Skeletal muscle cell (primary cell): ENCODE measurements at places on chromosomes 13 and 19.

DNA sequence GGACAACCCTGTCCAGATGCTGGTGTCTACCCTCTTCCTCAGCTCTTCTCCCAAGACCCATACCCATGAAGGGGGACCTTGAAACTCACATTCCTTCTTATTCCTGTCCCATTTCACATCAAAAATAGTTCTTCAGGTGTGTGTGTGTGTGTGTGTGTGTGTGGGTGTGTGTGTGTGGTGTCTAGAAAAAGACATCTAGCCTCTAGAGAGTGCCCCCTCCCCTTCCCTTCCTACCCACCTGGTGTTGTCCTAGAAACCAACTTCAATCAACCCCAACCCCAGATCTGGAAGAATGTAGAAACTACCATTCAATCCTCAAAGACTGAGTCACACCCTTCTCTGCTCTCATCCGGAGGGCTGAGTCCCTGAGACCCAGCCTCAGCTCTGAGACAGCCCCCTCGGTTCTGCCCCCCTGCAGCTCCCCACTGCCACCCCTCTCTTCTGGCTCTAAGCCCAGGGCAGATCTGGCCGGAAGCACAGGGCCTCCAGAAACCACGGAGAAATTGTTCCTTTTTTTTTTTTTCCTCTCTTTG, 3.5 kb downstream of the KCNN4 start:
- no peak for DNase-seq

- no peak for DNase-seq
Measured at GRCh38 chr19:45785097-45785496, 2.8 kb upstream of the DMPK start.

DNA sequence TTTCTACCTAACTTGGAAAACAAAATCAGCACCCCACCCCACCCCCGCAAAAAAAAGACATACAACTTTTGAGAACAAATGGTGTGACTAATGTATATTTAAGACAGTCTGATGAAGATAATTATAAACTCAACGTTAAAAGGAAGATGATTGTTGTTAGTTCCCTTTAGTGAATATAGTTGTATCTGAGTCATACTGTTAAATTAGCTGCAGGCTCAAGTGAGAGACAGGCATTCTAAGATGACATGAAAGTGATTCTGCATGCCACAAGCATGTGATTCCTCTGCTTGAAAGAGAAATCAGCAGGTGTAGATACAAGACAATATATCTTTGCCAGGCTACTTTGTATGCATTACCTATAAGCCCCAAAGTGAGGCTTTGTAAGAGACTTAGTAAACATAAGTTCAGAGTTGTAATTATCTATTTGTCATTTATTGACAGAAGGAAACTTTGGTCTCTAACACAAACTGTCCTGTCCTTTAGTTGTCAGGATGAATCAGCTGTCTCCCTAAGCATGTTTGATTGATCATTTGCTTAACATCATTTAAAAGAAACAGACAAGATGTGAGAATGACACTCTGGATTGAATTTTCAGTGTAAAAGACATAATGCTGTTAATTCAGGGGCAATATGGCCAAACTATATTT, 319.4 kb upstream of the HTR2A start:
- no peak for DNase-seq

DNA sequence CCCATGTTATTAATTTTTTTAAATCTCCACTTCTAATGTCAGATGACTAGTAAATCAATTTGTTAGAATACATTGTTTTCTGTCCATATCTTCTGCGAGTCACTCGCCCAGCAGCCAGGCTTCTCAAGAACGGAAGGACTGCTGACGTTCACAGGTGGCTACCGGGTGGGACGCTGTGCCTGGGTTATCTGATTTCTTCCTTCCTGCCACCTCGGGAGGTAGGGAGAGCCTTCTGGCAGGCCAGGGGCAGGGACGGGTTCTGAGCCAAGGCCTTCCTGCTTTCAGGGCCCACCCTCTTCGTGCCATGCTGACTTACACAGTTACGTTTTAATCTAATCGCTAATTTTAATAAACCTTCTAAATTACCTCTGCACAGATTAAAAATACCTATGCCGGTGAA, 7.9 kb upstream of the C1QTNF9 start:
- DNase-seq: no peak

DNA sequence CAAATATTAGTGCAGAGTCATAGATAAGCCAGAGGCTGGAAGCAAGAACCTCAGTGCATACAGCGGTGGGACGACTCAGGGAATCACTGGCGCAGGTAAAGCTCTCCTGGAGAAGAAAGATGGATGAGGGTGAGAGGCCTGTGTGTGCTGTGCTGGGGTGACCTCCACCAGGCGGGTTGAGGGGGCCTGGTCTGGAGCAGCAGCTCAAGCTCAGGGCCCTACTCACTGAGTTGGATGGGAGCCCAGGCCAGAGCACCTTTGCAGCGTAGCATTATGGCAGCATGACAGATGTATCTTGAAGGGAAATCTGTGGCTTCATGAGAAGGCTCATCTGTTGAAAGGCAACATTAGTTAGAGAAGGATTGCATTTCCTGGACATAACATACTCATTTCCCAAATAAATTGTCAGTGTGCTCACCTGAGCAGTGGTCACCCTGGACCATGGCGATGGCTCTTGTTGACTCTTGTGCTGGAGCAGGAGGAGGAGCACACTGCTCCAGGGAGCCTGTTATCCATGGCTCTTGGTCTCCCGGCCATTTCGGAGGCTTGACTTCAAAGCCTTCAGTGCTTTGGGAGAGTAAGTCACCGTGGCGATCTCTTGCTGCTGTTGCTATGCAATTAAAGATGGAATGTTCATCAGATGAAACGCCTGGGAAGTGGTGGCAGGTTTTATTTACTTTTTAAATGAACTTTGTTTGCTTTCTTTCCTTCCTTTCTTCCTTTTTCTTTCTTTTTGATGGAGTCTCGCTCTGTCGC, 25.0 kb downstream of the HNRNPM start:
- no peak for DNase-seq

- DNase-seq: no peak
Measured at GRCh38 chr19:7682175-7682855, 1.7 kb downstream of the TRAPPC5 start.

DNA sequence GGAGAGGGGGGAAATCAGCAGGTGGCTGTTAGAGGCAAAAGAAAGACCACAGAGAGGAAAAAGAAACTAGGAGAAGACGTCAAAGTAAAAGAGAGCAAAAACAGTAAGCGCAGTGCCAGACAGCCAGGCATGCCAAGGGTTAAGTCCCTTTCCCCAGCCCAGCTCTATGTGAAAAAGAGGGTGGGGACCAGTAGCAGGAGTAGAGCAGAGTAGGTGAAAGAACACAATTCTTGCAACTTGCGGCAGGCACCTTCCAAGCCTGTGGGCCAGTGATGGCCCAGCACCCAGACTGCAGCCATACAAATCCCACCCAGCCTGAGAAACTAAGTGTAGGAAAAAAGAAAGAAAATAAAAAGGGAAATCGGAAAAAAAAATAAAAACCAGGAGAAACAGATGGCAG, 64.2 kb upstream of the ZNF85 start:
- DNase-seq: no peak

- DNase-seq: no peak
Measured at GRCh38 chr13:46778890-46779289, 18.1 kb downstream of the ESD start.

GRCh38 chr13:26759907-26760831, at the start of gene GPR12:
Gene GPR12 (minus strand): TSS chr13:26760786. CDS start chr13:26759827, 959 bp downstream.
- DNase-seq: no peak

- no peak for DNase-seq
Measured at GRCh38 chr13:43407023-43407581, 379.7 kb downstream of the ENOX1 start.

GRCh38 chr13:42073683-42074082, 25.2 kb downstream of the DGKH start:
- DNase-seq: no peak

GRCh38 chr13:42970824-42971690, 21.0 kb downstream of the EPSTI1 start:
- no peak for DNase-seq

- DNase-seq: no peak
Measured at GRCh38 chr13:20439261-20439660, 86.4 kb downstream of the CRYL1 start.

- no peak for DNase-seq
Measured at GRCh38 chr19:13164343-13165161, 14.3 kb downstream of the IER2 start.
